ENCODE measurements at places on chromosomes 16 and 17.

GRCh38 chr16:15034266-15035162 lies 21.4 kb downstream of the NTAN1 start:
- DNase-seq: no peak
- H3K36me3 ChIP-seq: peaks cover 4% of the 10 kb centered on the region
- no peaks in the 10 kb centered on the region for H3K27me3 ChIP-seq

- H3K27me3 ChIP-seq: no peaks in the 10 kb centered on the region
- H3K4me3 ChIP-seq: no peak overlapping the region
- no peaks in the 10 kb centered on the region for H3K36me3 ChIP-seq
- no peak for DNase-seq
- H3K4me1 ChIP-seq: peaks cover 16% of the 10 kb centered on the region
These were observed 46.5 kb downstream of the HNF1B start for GRCh38 chr17:37698132-37698910.

DNA sequence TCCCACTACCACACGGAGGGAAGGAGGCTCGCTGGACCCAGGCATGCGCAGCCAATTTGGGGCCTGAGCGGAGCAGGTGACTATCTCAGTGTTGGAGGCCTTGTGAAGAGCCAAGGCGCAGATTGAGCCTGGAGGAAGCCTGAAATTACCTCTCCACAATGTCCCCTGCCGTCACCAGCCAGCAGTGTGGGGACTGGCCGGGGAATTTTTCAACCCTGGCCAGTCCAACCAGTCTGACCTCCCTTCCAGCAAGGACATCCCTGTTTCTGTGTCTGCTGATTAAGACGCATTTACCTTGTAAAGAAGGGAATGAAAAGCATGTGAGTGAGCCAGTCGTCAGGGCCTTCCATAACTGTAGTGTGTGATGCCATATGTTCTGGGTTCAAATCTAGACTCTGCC lies 198.1 kb upstream of the IRX3 start:
- H3K27ac ChIP-seq: no peak overlapping the region
- no peak for DNase-seq
- H3K27me3 ChIP-seq: no peaks in the 10 kb centered on the region
- H3K4me3 ChIP-seq: no peak overlapping the region
- H3K4me1 ChIP-seq: no peaks in the 10 kb centered on the region

DNA sequence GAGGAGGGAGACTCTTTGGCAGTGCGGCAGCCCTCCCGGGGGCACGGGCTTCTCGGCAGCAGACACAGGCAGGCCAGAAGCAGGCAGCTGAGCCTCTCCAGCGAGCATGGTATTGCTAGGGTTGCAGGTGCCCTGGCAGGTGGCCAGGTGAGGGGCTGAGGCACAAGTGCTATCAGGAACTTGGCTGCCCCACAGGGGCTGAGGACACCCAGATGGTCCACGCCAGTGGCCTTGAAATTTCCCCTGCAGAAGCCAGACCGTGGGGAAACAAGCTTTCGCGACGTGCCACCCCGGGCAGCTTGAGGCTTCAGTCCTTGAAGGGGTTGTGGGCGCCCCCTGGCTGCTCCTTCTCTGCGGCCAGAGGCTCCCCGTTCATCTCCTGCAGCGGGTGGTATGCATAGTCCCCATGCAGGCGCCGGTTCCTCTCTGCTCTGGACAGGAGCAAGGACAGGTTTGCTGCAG lies 8.5 kb downstream of the NAGPA start:
- no peak overlapping the region for H3K4me3 ChIP-seq
- DNase-seq: no peak
- no peaks in the 10 kb centered on the region for H3K36me3 ChIP-seq
- no peaks in the 10 kb centered on the region for H3K4me1 ChIP-seq
- H3K27ac ChIP-seq: no peak overlapping the region

- H3K36me3 ChIP-seq: no peaks in the 10 kb centered on the region
- H3K27me3 ChIP-seq: peaks cover 4% of the 10 kb centered on the region
- no peak overlapping the region for H3K27ac ChIP-seq
- H3K4me3 ChIP-seq: no peak overlapping the region
These were observed 69.7 kb upstream of the DNAJA2 start for GRCh38 chr16:47043200-47043599.

DNA sequence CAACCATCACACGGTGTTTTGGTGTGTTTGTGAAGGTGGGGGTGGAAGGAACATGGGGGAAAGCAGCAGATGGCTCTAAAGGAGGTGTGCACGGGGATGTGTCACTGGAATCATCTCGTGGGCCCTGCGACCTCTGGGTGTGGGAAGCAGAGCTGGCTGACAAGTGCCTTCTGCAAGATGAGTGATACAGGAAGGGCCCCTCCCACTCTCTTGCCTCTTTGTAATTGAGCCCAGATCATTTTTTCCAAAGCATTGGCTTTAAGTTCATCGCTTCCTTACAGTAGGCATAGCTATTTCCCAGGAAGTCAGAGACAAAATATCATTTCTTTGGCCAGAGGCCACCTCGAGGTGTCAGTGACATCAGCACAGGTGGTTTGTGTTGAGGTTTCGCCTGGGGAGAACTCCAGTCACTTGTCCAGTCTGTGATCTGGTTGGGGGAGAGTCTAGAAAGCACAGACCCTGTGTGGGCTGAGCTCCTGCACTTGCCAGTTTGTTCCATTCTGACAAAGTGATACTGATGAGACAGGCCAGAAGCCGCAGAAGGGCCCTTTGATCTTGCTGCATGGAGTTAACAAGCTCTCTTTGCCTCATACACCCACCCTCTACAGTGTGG lies 20.6 kb upstream of the SNTB2 start:
- H3K4me3 ChIP-seq: no peak overlapping the region
- no peak overlapping the region for H3K27ac ChIP-seq
- H3K36me3 ChIP-seq: peaks cover 11% of the 10 kb centered on the region
- no peaks in the 10 kb centered on the region for H3K27me3 ChIP-seq
- no peaks in the 10 kb centered on the region for H3K4me1 ChIP-seq
- no peak for DNase-seq

DNA sequence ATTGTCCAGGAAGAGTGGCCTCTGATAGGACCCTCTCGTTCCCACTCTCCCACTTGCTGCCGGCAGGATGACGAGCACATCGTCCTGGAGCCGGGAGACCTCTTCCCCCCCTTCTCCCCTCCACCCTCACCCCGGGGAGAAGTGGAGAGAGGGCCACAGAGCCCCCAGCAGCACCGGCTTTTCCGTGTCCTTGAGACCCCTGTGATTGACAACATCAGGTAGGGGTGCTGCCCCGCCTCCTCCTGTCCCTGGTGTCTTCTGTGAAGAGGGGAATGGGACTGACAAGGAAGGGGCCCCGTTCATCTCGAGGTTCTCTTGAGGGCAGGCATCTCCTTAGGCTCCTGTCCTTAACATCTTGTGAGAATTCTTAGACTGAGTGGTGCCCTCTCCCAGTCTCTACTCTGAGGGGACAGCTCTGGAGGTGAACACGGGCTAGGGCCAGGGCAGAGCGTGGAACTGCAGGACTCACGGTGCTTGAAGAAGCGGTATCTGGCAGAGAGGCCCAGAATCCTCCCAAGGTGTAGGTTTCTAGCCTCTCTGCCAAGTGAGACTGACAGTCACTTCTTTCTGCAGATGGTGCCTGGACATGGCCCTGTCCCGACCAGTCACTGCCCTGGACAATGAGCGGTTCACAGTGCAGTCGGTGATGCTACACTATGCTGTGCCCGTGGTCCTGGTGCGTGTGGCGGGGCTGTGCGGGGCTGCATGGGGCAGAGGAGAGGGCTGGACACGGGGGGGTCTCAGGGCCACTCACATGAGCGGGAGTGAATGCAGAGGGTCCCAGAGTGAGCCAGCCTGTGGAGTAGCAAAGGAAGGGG lies 26.4 kb downstream of the CASKIN2 start:
- no peaks in the 10 kb centered on the region for H3K4me1 ChIP-seq
- no peak overlapping the region for H3K27ac ChIP-seq
- H3K4me3 ChIP-seq: no peak overlapping the region
- no peak for DNase-seq

- H3K36me3 ChIP-seq: no peaks in the 10 kb centered on the region
- peaks cover 3% of the 10 kb centered on the region for H3K27me3 ChIP-seq
- no peak overlapping the region for H3K27ac ChIP-seq
- DNase-seq: no peak
These were observed 136.6 kb upstream of the RPH3AL start for GRCh38 chr17:488993-489757.

Data from MM.1S (cell line).